ENCODE measurements at places on chromosomes 6 and 20.

- no peak for DNase-seq
These were observed 109.1 kb downstream of the SASH1 start for GRCh38 chr6:148451690-148452089.

GRCh38 chr6:30227763-30228487 lies 14.7 kb upstream of the TRIM26 start:
- DNase-seq = no peak

- DNase-seq = no peak
These were observed 90.5 kb upstream of the PRSS16 start for GRCh38 chr6:27156874-27157458.

DNA sequence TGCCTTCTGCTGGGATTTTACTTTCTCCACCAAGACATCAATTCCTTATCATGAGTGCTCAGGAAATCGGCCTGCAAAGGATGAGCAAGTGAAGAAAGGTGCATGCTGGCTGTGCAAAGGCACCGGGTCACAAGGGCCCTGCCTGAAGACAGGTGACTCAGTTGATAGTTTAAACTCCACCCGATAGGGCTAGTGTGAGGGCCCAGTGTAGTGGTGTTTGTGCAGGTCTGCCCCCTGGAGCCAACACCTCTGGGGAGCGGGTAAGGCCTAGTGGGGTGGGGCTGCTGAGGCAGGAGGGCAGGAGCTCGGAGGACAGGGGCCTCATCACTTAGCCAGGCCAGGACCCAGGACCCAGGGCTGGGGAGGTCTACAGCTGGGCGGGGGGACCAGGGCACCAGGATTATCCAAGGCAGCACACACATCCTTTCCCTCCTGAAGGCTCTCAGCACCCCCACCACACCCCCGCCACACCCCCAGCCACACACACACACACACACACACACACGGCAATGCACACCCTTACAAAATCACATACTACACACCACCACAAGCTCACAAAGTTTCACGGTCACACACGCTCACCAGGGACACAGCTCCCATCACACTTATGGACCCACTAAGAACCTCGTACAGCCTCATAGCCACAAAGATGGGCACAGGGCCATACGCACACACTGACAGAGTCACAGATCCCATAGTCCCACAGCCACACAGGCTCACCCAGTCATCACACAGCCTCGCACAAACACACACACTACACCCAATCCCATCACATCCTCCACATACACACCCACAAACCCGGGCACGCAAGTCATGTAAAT lies 75.4 kb downstream of the GRM4 start:
- DNase-seq = no peak

DNA sequence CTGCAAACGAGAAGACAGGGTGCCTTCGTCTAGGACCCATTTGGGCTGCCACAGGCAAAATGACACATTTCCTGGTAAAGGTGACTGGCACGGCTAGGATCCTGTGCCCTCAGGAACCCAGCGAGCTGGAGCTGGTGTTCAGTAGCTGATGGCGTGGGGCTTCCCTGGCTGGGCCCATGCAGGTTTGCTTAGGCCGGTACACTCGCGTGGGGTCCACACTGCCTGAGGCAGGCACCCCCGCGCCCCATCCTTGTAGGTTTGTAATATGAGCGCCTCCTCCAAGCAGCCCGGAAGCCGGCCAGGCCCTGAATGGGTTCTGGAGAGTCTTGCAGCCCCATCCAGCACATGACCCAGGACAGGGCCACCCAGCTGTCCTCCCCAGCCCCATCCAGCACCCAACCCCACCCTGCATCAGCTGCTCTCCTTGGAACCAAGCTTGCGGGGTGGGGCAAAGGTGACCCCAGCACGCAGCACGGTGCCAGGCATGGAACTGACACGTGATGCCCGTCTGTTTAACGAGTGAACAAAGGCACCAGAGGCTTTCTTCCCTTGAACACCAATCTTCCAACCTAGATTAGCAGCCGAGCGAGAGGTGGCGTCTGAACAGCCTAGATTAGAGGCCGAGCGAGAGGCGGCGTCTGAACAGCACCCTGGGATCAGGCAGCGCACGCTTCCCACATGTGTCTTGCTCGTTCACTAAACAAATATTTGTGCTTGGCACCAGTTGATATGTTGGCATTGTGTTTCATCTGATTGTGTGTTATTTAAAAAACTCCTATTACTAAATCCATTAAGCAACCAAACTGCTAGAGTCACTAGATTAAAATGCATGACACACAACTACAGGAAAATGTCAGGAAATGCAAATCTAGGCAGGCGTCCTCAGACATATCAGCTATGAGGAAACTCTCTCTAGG lies 112.1 kb downstream of the DLL1 start:
- DNase-seq = peak; percentile 81

DNA sequence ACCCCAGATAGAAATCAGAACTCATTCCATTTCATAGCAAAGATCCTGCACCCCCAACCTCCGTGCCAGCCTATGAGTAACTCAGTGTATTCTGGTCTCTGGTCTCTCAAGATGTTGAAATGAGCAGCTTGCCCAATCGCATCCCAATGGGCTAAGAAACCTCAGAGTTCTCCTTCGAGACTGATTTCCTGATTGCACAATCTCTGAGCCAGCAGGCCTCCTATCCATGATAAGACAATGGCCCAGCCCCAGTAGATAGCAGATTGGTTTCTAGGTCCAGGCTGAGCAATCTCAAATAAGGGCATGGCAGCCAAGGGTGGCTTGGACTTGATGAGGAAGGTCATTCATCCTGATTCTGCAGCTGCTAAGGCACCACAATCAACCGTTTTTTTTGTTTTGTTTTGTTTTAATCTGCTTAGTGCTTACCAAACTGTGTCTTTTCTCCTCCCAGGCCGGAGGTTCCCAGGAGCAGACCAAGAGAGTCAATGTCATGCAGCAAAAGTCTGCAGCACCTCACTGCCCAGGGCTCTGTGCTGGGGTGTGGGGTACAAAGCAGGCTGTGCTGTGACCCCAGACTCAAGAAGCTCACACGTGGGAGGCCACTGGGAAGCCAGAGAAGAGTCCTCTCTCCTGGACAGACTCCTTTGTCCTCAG lies 125.1 kb upstream of the NXT1 start:
- no peak for DNase-seq

GRCh38 chr20:60600036-60600435 lies 641.8 kb downstream of the CDH26 start:
- DNase-seq = no peak

DNA sequence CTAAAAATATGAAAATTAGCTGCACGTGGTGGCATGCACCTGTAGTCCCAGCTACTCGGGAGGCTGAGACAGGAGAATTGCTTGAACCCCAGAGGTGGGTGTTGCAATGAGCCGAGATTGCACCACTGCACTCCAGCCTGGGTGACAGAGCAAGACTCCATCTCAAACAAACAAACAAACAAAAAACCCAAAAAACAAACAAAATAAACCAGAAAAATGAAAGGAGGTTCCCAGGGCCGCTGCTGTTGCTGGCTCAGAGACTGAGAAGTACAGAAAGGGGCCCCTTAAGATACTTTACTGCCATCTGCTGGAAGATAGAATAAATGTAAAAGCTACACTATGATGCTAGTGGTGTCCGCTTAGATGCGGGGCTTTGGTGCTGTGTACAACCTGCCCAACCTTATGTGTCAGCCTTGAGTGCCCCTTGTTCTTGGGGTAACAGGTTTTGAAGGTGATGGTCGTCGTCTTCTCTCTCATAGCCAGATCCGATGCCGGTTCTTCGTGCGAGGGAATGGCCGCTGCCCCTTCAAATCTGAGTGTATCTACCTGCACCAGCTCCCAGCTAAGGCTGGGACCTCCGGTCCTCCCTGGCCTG lies 2.8 kb upstream of the FANCE start:
- no peak for DNase-seq

DNA sequence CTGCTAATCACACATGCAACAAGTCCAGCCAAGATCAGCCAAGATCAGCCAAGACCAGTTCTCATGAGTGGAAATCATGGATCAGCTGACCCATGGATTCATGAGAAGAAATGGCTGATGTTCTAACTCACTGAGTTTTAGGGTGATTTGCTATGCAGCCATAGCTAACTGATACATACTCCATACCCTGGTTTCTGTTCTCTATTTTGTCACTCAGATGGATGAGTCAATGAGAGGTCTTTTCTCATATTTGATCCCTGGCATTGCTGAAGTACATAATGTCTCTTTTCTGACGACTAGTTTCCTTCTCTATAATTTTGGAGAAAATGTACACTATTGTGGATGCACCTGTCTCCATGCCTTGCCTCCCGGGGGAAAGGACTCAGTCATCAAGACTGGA lies 118.4 kb upstream of the LY86 start:
- DNase-seq = no peak

DNA sequence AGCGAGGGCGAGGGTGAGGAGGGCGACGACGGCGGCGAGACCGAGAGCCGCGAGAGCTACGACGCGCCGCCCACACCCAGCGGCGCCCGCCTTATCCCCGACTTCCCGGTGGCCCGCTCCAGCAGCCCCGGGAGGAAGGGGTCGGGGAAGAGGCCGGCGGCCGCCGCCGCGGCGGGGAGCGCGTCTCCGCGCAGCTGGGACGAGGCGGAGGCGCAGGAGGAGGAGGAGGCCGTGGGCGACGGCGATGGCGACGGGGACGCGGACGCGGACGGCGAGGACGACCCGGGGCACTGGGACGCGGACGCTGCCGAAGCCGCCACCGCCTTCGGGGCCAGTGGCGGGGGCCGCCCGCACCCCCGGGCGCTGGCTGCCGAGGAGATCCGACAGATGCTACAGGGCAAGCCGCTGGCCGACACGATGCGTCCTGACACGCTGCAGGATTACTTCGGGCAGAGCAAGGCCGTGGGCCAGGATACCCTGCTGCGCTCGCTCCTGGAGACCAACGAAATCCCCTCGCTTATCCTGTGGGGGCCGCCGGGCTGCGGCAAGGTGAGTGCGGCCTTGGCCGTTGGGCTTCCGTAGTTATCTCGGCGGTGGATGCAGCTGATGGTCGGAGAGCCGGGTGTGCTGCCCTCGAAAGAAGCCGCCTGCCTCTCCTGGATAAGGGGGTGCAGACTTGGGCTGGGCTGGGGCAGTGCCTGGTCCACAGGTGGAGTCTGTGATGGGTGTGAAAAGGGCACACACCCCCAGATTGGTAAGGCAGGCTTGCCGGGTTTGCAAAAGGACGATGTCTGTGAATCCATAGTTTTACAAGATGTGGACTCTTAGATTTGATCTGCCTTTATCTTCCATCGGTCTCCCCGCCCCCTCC lies 938 bp downstream of the WRNIP1 start:
- no peak for DNase-seq

GRCh38 chr20:6038256-6038655 lies 15.6 kb downstream of the LRRN4 start:
- DNase-seq = no peak

Data from chondrocyte (in vitro differentiated cells).